Immature natural killer cell (primary cell): ENCODE measurements at places on chromosomes 3 and 15.

DNA sequence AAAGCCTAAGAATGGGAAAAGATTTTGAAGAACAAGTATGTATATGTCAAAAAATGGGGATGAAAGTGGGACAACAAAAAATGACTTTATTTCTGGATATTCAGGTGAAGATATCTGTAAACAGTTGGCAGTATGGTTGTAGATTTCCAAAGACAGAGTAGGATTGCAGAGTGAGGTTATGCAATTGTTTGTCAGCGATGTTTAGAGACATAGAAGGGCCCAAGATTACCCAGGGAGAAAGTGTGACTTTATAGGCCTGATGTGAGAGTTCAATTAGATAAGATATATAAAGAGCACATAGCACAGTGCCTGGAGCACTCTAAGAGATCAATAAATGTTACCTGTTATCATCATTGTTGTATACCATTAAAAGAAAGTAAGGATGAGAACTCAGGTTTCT is 319.8 kb downstream of the DOCK3 start:
- H3K4me3 ChIP-seq: no peak overlapping the region
- H3K4me1 ChIP-seq: peaks cover 6% of the 10 kb centered on the region
- no peak for DNase-seq
- H3K36me3 ChIP-seq: peaks cover 7% of the 10 kb centered on the region
- no peaks in the 10 kb centered on the region for H3K27me3 ChIP-seq

GRCh38 chr3:109066864-109067263 is 51.1 kb downstream of the MORC1 start:
- peaks cover under 1% of the 10 kb centered on the region for H3K4me1 ChIP-seq
- H3K36me3 ChIP-seq: no peaks in the 10 kb centered on the region
- no peak overlapping the region for H3K27ac ChIP-seq
- peaks cover 2% of the 10 kb centered on the region for H3K27me3 ChIP-seq

GRCh38 chr3:79983118-79983517 is 215.3 kb upstream of the ROBO1 start:
- no peak overlapping the region for H3K27ac ChIP-seq
- H3K36me3 ChIP-seq: no peaks in the 10 kb centered on the region
- no peaks in the 10 kb centered on the region for H3K4me1 ChIP-seq
- H3K27me3 ChIP-seq: no peaks in the 10 kb centered on the region
- no peak for DNase-seq

DNA sequence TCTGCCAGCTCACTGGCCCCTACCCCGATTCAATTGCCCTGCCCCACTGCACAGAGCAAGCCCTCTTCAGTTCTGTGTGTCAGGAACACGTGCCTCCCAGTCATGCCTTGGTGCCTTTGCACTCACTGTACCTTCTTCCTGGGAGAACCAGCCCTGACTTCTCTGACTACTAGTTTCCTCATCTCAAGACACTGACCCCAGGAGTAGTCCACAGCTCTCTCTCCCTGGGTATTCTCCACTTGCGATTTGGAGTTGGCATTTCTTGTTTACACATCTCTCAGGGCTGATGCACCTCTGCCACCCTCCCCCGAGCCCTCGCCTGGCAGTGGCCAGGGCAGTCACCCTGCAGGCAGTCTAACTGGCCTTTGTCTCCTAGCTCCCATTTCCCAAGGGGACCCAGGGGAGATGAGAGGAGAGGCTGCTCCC is 5.7 kb downstream of the CISH start:
- H3K27ac ChIP-seq: peak overlapping the region; percentile 93
- peak overlapping the region; percentile 97 for H3K4me3 ChIP-seq

GRCh38 chr3:33488246-33488645 is 48.0 kb upstream of the UBP1 start:
- no peak overlapping the region for H3K27ac ChIP-seq
- H3K4me1 ChIP-seq: no peaks in the 10 kb centered on the region
- no peak for DNase-seq
- H3K4me3 ChIP-seq: no peak overlapping the region
- peaks cover 4% of the 10 kb centered on the region for H3K36me3 ChIP-seq
- peaks cover 3% of the 10 kb centered on the region for H3K27me3 ChIP-seq

DNA sequence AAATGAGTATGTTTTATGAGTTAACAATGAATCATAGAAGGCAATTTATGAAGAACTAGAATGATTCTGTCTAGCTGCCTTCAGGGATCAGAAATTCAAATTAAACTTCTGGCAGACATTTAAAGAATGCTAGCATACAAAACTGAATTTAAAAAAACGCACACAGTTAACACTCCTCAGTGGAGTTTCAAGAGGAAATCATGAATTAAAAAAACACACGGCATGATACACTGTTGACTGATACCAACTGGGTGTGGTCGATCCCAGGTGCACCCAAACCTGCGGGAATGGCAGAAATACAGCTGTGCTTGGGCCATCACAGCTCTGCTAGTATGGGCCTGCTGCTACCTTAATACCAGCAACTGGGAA is 526.0 kb downstream of the FOXP1 start:
- no peak overlapping the region for H3K4me3 ChIP-seq
- peaks cover 71% of the 10 kb centered on the region for H3K4me1 ChIP-seq
- H3K27me3 ChIP-seq: no peaks in the 10 kb centered on the region
- H3K36me3 ChIP-seq: no peaks in the 10 kb centered on the region

- no peak overlapping the region for H3K27ac ChIP-seq
- no peaks in the 10 kb centered on the region for H3K36me3 ChIP-seq
- H3K4me1 ChIP-seq: no peaks in the 10 kb centered on the region
- H3K4me3 ChIP-seq: no peak overlapping the region
- DNase-seq: no peak
- H3K27me3 ChIP-seq: no peaks in the 10 kb centered on the region
Observed at GRCh38 chr3:77906102-77906709, 866.3 kb downstream of the ROBO2 start.

DNA sequence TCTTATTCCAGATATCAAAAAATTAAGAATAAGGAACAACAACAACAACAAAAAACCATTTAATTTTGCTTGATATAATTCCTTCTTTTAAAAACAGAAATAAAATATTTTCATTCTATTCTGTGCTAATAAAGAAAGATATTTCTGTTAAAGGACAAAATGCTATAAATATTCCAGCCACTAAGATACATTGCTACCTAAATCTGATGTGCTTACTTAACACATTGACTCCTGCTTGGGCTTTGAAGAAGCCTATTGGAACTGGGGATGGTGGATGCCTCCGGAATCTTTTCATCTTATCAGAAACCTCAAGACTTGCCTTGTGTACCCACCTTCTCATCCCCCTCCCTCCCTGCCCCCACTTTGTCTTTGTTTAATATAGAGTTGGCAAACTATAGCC is 320.2 kb downstream of the MEX3B start:
- H3K27me3 ChIP-seq: no peaks in the 10 kb centered on the region
- no peak for DNase-seq
- H3K27ac ChIP-seq: no peak overlapping the region
- no peaks in the 10 kb centered on the region for H3K36me3 ChIP-seq
- no peaks in the 10 kb centered on the region for H3K4me1 ChIP-seq

- H3K36me3 ChIP-seq: no peaks in the 10 kb centered on the region
- no peak overlapping the region for H3K4me3 ChIP-seq
- H3K27ac ChIP-seq: no peak overlapping the region
- no peak for DNase-seq
Observed at GRCh38 chr3:159443266-159443665, 545.4 kb upstream of the IL12A start.

DNA sequence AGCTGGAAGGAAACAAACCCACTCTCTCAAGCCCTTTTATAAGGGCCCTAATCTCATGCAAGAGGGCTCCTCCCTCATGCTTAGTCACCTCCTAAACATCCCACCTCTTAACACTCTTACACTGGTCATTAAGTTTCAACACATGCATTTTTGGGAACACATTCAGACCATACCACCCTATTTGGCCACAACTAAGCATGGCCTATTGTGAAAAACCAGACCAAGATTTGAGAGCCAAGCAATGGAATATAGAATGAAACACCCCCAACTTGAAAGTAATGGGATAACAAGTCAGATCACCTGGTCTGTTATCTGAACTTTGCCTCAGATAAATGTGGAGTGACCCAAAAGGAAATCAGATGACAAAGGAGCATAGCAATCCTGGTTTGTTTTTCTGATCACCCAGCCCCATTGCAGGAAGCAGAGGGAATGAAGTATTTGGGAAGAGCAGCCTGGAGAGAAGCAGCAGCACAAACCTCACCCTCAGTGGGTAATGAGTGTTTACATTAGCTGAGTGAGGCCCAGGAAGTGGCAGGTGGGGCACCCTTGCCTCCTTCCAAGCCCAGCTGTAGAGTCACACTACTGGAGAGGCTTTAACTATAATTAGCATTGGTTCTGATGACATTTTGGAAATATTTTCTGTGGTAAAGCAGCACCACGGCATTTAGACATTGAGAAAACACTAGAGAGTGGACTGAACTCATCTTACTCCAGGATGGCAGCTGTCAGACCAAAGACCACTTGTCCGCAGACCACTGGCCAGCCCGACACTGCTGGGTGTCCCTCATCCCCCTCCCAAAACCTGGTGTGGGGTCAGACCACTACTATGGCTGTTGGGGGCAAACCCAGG is 48.8 kb upstream of the PRTG start:
- no peaks in the 10 kb centered on the region for H3K36me3 ChIP-seq
- peaks cover 7% of the 10 kb centered on the region for H3K27me3 ChIP-seq
- DNase-seq: no peak
- no peaks in the 10 kb centered on the region for H3K4me1 ChIP-seq
- H3K4me3 ChIP-seq: no peak overlapping the region
- H3K27ac ChIP-seq: no peak overlapping the region

DNA sequence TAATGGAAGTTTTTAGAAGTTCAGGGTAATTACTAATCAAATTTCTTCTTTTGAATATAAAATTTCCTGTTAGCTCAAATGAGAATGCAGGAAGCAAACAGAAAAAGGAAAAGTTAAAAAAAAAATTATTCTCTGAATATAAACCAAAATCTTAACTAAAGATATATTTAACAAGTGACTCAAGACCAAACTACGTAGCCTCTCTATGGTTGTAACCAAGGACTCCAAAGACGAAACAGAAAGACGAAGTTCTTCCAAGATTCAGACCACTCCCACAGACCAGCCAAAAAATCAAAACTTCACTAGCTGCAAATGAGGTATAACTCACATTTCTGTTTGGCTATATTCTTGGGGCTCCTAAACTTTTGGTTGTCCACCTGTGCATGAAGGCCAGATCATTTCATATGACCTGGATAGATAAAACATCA is 846.5 kb upstream of the ALCAM start:
- DNase-seq: no peak
- no peaks in the 10 kb centered on the region for H3K36me3 ChIP-seq
- no peak overlapping the region for H3K27ac ChIP-seq
- H3K27me3 ChIP-seq: peaks cover 1% of the 10 kb centered on the region
- H3K4me1 ChIP-seq: no peaks in the 10 kb centered on the region

- peaks cover 3% of the 10 kb centered on the region for H3K27me3 ChIP-seq
- H3K4me3 ChIP-seq: no peak overlapping the region
- H3K27ac ChIP-seq: no peak overlapping the region
- peaks cover 65% of the 10 kb centered on the region for H3K4me1 ChIP-seq
- no peak for DNase-seq
Observed at GRCh38 chr3:183880121-183880520, 4.6 kb downstream of the PARL start.
